Cerebellar nuclear complex (tissue), 1 donor: ENCODE measurements at places on chromosomes 2 and 18.

GRCh38 chr2:222892321-222892720, 31.5 kb downstream of the ACSL3 start:
- no peak for DNase-seq

DNA sequence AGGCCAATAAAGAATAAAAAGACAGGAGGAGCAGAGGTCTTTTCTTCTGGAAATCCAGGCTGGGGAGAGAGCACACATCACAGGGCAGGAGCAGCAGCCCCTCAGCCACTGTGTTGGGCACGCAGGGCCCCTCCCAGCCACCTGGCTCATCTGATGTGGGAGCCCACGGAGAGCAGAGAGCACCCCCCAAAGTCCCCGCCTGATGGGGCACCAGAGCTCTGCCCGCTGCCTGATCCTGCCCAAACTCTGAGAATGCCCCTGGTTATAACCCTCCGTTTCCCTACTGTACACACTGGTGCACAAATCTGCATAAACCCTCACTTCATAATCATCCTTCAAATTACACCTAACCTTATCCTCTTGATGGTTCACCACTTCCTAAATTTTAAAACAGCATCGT, 111.3 kb downstream of the HDAC4 start:
- no peak for DNase-seq

- no peak for DNase-seq
These were observed 28.3 kb upstream of the NT5DC4 start for GRCh38 chr2:112692495-112692911.

DNA sequence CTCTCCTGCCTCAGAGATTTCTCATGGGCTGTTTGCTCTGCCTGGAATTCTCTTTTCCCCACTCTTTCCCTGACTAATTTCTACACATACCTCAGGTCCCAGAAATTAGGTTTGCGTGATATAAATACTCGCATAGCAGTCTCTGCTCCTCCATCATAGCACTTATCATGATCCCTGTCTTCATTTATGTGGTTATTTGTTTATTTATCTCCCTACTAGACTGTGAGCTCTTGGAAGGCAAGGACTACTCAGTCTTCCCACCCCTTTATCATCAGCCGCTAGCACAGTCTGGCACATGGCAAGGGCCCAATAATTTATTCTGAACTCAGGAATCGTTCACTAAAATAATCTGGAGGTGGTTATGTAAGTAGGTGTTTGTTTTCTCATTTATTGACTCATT, 79.3 kb downstream of the ADCYAP1 start:
- no peak for DNase-seq

GRCh38 chr2:114089636-114090319, 199.9 kb downstream of the ACTR3 start:
- no peak for DNase-seq

DNA sequence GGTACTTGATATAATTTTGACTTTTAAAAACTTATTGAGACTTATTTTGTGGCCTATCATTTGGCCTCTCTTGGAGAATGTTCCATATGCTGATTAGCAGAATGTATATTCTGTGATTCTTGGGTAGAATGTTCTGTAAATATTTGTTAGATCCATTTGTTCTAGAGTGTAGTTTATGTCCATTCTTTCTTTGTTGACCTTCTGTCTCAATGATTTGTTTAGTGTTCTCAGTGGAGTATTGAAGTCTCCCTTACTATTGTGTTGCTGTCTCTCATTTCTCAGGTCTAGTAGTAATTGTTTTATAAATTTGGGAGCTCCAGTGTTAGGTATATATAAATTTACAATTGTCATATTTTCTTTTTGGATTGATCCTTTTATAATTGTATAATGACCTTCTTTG, 349.6 kb upstream of the CWC22 start:
- DNase-seq, result no peak

DNA sequence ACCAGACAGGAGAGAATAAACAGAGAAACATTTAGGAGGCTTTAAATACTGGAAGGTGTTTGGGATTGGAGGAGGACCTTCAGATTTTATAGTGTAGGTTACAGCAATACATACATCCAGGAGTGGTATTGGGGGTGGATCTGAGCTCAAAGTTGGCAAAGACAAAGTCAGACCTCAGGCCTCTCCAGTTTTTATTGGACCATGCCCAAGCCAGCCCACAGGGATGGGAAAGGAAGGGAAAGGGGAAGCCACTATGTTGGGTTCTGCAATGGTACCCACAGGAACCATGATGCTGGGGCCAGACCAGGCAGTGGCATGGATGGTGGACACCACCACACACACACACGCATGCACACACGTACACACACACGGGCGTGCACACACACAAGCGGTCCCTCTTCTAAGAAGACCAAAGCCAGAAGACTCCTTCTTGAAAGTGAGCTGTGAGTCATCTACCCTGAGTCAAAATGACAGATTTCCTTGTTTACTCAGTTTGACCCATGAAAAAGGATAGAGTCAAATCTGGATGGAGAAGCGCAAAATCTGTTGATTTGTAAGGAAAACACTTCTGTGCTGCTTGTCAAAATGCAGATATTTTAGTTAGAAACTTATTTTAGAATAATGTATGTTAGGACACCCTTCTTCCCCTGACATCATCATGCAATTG, 87.9 kb downstream of the TRABD2A start:
- DNase-seq, result no peak

GRCh38 chr18:23563377-23564043, 22.8 kb downstream of the NPC1 start:
- no peak for DNase-seq
